ENCODE measurements at places on chromosomes 3 and 15.

GRCh38 chr15:99709243-99709986 is 23.8 kb downstream of the LYSMD4 start:
- DNase-seq = no peak
- H3K36me3 ChIP-seq = peaks cover 40% of the 10 kb centered on the region
- H3K27ac ChIP-seq = peak overlapping the region; percentile 44
- H3K27me3 ChIP-seq = no peaks in the 10 kb centered on the region

- H3K27ac ChIP-seq = peak overlapping the region; percentile 37
- peaks cover 10% of the 10 kb centered on the region for H3K27me3 ChIP-seq
- no peaks in the 10 kb centered on the region for H3K36me3 ChIP-seq
Observed at GRCh38 chr15:60583194-60583593, 104.3 kb upstream of the ICE2 start.

DNA sequence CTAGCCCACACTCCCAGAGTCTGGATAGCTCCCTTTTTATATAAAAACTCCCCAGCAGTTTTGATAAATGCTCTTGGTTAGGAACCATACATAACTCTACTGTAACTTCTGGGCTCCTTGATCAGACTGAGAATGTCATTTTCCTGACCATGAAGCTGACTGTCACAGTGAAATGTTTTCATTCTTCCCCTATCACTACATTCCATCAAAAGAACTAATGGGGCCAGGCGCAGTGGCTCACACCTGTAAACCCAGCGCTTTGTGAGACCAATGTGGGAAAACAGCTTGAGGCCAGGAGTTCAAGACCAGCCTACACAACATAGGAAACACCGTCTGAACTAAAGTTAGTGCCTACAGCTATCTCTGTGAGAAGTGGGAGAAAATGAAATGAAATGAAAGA is 72.8 kb upstream of the MYO5C start:
- no peaks in the 10 kb centered on the region for H3K4me1 ChIP-seq
- no peak for DNase-seq
- H3K27ac ChIP-seq = no peak overlapping the region

- no peaks in the 10 kb centered on the region for H3K4me1 ChIP-seq
- H3K27ac ChIP-seq = no peak overlapping the region
- no peak overlapping the region for H3K4me3 ChIP-seq
- no peak for DNase-seq
- peaks cover 5% of the 10 kb centered on the region for H3K27me3 ChIP-seq
- H3K36me3 ChIP-seq = no peaks in the 10 kb centered on the region
Observed at GRCh38 chr15:93399121-93399520, 310.1 kb upstream of the RGMA start.

DNA sequence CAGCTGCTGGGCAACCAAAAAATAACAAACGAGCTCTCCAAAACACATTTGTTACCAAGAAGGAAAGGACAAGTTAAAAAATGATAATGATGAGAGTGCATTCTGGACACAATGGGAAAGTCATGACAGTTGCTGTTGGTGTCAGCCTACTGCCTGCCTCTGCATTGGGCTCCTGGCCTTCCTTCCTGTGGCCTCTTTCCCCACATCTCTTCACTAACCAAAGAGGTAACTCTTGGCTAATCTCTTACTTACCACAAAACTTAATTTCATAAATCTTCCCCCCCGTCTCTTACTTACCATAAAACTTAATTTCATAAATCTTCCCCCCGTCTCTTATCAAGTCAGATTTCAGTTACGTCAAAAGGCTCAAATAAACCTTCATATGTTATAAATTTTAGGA is 58.6 kb downstream of the AGTR1 start:
- H3K27me3 ChIP-seq = no peaks in the 10 kb centered on the region
- H3K4me1 ChIP-seq = no peaks in the 10 kb centered on the region
- no peak overlapping the region for H3K4me3 ChIP-seq
- no peaks in the 10 kb centered on the region for H3K36me3 ChIP-seq
- H3K27ac ChIP-seq = no peak overlapping the region

GRCh38 chr3:106582151-106582550 is 713.3 kb upstream of the CBLB start:
- DNase-seq = no peak
- H3K36me3 ChIP-seq = no peaks in the 10 kb centered on the region
- no peak overlapping the region for H3K27ac ChIP-seq
- no peaks in the 10 kb centered on the region for H3K4me1 ChIP-seq
- H3K4me3 ChIP-seq = no peak overlapping the region

- H3K27me3 ChIP-seq = no peaks in the 10 kb centered on the region
- H3K4me1 ChIP-seq = no peaks in the 10 kb centered on the region
- no peak overlapping the region for H3K4me3 ChIP-seq
Observed at GRCh38 chr3:59334585-59334984, 284.8 kb upstream of the CFAP20DC start.

DNA sequence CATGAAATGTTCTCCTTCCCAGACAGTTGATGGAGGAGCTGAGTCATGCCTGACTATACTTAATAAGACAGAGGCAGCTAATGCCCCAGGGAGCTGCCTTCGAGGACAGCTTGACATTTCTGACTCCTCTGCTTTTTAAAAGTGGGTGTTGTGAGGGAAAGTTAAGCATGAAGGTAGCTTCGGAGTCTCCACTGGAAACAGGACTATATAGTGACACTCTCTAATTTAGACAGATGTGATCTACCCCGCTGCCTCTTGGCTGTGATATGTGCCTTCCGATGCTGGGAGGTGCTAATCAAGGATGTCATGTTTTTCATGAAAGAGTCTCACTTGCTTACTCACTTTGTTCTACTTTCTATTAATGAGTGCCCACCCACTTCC is 72.7 kb downstream of the IL1RAP start:
- no peaks in the 10 kb centered on the region for H3K27me3 ChIP-seq
- peak overlapping the region; percentile 18 for H3K4me3 ChIP-seq
- peak overlapping the region; percentile 81 for H3K27ac ChIP-seq
- peaks cover 30% of the 10 kb centered on the region for H3K4me1 ChIP-seq
- peaks cover 11% of the 10 kb centered on the region for H3K36me3 ChIP-seq

GRCh38 chr3:17213102-17213501 is 328.3 kb downstream of the PLCL2 start:
- H3K27me3 ChIP-seq = no peaks in the 10 kb centered on the region
- no peak overlapping the region for H3K27ac ChIP-seq
- peaks cover 26% of the 10 kb centered on the region for H3K36me3 ChIP-seq
- no peak overlapping the region for H3K4me3 ChIP-seq
- no peaks in the 10 kb centered on the region for H3K4me1 ChIP-seq
- no peak for DNase-seq

DNA sequence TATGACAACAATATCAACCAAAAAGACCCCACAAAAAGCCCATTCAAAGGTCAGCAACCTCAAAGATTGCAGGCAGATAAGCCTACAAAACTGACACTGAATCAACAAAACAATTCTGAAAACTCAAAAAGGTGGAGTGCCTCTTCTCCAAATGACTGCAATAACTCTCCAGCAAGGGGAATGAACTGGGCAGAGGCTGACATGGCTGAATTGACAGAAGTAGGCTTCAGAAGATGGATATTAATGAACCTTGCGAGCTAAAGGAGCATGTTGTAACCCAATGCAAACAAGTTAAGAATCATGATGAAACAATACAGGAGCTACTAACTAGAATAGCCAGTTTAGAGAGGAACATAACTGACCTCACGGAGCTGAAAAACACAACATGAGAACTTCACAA is 20.4 kb upstream of the SLC25A38 start:
- H3K4me3 ChIP-seq = no peak overlapping the region
- H3K4me1 ChIP-seq = peaks cover 10% of the 10 kb centered on the region
- no peak overlapping the region for H3K27ac ChIP-seq
- H3K27me3 ChIP-seq = peaks cover 14% of the 10 kb centered on the region

GRCh38 chr3:61227799-61228198 is 23.5 kb downstream of the FHIT start:
- H3K27me3 ChIP-seq = no peaks in the 10 kb centered on the region
- H3K4me3 ChIP-seq = no peak overlapping the region
- H3K4me1 ChIP-seq = peaks cover 4% of the 10 kb centered on the region
- DNase-seq = no peak
- no peaks in the 10 kb centered on the region for H3K36me3 ChIP-seq

GRCh38 chr3:60636846-60637245 is 614.4 kb downstream of the FHIT start:
- no peak overlapping the region for H3K4me3 ChIP-seq
- H3K27ac ChIP-seq = no peak overlapping the region
- H3K27me3 ChIP-seq = no peaks in the 10 kb centered on the region
- H3K36me3 ChIP-seq = no peaks in the 10 kb centered on the region

DNA sequence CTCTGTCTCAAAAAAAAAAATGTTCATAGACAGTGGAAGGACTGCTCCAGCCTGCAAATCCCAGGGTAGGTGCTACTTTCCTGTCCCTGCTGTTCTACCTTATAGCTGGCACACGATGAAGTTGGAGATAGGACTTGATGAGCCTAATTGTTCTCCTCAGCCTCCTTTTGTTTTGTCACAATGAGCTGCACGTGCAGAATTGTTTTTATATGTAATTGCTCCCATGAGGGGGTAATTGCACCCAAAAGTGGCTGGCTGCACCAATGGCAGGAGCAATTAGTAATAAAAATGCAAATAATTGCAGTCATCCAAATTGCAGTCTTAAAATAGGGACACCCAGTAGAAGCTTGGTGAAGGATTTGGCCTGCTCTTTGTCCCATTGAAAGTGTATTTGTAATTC is 63.0 kb upstream of the PFN2 start:
- no peak for DNase-seq
- H3K36me3 ChIP-seq = no peaks in the 10 kb centered on the region
- H3K27me3 ChIP-seq = peaks cover 24% of the 10 kb centered on the region

DNA sequence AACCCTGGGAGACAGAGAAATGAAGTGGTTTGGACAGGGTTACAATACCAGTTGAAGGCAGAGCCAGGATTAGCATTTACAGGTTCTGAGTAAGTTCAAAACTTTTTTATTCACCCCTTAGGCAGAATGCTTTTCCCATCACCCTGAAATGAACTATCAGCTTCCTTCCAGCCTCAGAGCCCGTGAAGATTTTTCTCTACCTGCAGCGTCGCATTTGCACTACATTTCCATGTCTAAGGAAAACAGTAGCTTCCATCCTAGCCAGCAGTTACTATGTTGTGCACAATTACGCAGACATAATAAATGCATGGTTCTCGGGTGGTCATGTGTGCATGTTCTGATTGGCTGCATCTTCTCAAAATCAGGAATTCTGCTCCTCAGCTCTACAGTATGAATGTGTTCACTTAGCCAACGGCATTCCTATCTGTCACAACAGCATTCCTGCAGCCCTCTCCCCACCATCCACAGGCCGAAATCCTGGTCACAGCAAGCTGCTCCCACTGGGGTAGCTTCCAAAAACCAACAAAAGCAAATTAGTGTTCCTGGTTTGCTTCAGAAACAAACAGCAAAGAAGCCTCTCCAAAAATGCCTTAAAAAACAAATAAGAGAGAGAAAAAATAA is 510.8 kb upstream of the SEMA6D start:
- no peaks in the 10 kb centered on the region for H3K27me3 ChIP-seq
- H3K36me3 ChIP-seq = no peaks in the 10 kb centered on the region
- H3K4me3 ChIP-seq = no peak overlapping the region

GRCh38 chr15:82045179-82045891 is 483 bp downstream of the MEX3B start:
- H3K36me3 ChIP-seq = peaks cover 5% of the 10 kb centered on the region
- peak; percentile 18 for DNase-seq
- peaks cover 17% of the 10 kb centered on the region for H3K4me1 ChIP-seq
- peak overlapping the region; percentile 51 for H3K27ac ChIP-seq

GRCh38 chr3:123083383-123084124 is 16.7 kb downstream of the PDIA5 start:
- no peak overlapping the region for H3K4me3 ChIP-seq
- DNase-seq = no peak
- peaks cover 47% of the 10 kb centered on the region for H3K4me1 ChIP-seq
- H3K27ac ChIP-seq = no peak overlapping the region

- no peak for DNase-seq
- no peaks in the 10 kb centered on the region for H3K27me3 ChIP-seq
- H3K36me3 ChIP-seq = peaks cover 10% of the 10 kb centered on the region
- H3K4me1 ChIP-seq = no peaks in the 10 kb centered on the region
- no peak overlapping the region for H3K27ac ChIP-seq
Observed at GRCh38 chr3:52522651-52523251, 10.9 kb downstream of the NT5DC2 start.

- H3K36me3 ChIP-seq = peaks cover 4% of the 10 kb centered on the region
- H3K27ac ChIP-seq = peak overlapping the region; percentile 96
- H3K27me3 ChIP-seq = no peaks in the 10 kb centered on the region
- peak overlapping the region; percentile 93 for H3K4me3 ChIP-seq
Observed at GRCh38 chr15:75578173-75578947, 755 bp downstream of the PTPN9 start.

DNA sequence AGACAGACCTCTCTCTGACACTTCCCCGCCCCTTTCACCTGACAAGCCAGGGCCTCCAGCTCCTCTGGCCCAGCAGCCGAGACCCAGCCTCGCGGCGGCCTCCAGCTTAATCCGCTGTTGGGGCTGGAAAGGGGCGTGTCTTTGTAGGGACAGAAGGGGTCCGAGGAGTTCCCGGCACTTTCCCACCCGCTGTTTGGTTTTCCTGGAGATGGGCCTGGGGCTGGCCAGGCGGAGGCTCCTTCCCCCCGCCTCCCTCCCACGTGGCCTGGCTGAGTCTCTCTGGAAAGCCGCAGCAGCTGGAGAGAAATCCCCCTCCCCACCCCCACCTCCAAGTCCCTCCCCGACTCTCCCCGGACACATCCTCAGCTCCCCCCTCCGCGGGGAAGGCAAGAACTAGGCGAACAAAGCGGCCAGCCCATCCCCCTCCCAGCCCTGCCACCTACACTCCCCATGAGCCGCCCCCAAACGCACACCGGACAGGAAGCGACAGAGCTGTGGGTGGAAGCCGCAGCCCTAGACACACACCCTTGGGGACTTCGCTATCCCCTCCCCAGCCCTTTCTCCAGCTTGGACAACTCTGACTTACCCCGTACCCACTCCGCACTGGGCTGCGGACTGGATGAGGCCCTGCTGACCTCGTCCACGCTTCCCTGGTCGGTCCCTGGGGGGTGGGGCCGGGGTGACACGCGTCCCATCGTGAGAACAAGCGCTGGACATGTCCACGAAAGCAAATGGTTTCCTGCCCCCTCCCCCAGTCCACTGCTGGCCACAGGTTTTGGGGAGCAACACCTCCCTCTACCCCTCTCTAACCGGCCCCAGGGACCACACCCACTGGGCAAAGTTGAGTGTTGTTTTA is 1.2 kb downstream of the IGDCC4 start:
- H3K4me3 ChIP-seq = peak overlapping the region; percentile 83
- H3K27ac ChIP-seq = no peak overlapping the region

- H3K4me1 ChIP-seq = peaks cover 65% of the 10 kb centered on the region
- peaks cover 60% of the 10 kb centered on the region for H3K36me3 ChIP-seq
- DNase-seq = peak; percentile 82
- peak overlapping the region; percentile 69 for H3K4me3 ChIP-seq
- H3K27me3 ChIP-seq = no peaks in the 10 kb centered on the region
Observed at GRCh38 chr3:128804017-128804810, 75.2 kb upstream of the ACAD9 start.

GRCh38 chr15:90598031-90598577 is 68.4 kb downstream of the CRTC3 start:
- DNase-seq = peak; percentile 19
- peaks cover 61% of the 10 kb centered on the region for H3K4me1 ChIP-seq
- no peaks in the 10 kb centered on the region for H3K27me3 ChIP-seq
- H3K4me3 ChIP-seq = peak overlapping the region; percentile 43
- peaks cover 8% of the 10 kb centered on the region for H3K36me3 ChIP-seq

- no peaks in the 10 kb centered on the region for H3K4me1 ChIP-seq
- no peak overlapping the region for H3K4me3 ChIP-seq
- no peak for DNase-seq
- no peak overlapping the region for H3K27ac ChIP-seq
Observed at GRCh38 chr3:162491952-162492351, 995.3 kb downstream of the OTOL1 start.

- H3K27ac ChIP-seq = no peak overlapping the region
- no peaks in the 10 kb centered on the region for H3K4me1 ChIP-seq
- H3K27me3 ChIP-seq = no peaks in the 10 kb centered on the region
- H3K4me3 ChIP-seq = no peak overlapping the region
Observed at GRCh38 chr15:94182883-94183282, 48.5 kb upstream of the MCTP2 start.

Data from stimulated activated naive B cell treated with anti-CD40 and anti-IgM and Interleukin-4, amounts not matched to agents 10 μg/mL and 1 μg/mL and 100 μg/mL, for 72 hours (primary cell).